Mesenteric fat pad (tissue), 1 donor: ENCODE measurements at places on chromosomes 4 and X.

DNA sequence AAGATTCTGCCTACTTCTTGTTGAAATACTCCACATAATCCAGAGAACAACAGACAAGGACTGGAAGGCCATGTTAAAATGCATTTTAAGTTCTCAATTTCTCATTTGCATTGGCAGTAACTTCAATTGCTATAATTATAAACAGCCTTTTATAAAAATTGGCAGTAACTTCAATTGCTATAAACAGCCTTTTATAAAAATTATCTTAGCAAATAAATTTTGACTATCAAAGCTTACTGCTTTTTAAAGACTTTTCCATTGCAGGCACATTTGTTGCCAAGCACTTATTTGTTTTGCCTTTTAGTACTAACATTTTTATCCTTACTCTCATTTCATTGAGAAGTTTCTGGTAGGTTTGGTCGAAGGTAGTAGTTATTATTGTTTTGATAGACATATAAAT lies 17.8 kb downstream of the SCFD2 start:
- no peak for DNase-seq

DNA sequence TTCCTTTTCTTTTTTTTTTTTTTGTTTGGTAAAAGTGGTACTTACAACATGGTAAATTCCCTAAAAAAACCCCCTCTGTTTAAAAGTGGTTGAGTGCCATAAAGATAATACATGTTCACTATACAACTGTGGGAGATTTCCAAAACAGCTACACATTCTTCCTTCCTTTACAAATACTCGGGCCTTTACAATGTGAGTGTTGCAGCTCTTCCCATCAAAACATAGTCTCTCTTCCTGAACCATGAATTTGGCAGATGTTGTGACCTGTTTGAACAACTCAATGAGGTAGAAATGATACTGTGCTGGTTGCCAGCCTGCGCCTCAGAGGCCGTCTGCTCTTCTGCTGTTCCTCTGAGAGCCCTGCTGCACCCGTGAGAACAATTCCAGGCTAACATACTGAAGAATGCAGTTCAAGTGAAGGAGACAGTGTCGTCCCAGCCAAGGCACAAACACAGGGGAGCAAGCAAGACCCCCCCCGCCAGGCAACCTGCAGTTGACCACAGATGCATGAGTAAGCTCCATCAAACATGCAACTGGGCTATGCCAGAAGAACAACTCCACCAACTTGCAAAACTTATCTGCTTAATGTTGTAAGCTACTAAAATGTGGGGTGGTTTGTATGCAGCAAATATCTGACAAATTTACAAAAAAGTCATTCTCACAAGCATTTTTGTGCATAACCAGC lies 645.0 kb downstream of the PCDH7 start:
- DNase-seq: no peak

DNA sequence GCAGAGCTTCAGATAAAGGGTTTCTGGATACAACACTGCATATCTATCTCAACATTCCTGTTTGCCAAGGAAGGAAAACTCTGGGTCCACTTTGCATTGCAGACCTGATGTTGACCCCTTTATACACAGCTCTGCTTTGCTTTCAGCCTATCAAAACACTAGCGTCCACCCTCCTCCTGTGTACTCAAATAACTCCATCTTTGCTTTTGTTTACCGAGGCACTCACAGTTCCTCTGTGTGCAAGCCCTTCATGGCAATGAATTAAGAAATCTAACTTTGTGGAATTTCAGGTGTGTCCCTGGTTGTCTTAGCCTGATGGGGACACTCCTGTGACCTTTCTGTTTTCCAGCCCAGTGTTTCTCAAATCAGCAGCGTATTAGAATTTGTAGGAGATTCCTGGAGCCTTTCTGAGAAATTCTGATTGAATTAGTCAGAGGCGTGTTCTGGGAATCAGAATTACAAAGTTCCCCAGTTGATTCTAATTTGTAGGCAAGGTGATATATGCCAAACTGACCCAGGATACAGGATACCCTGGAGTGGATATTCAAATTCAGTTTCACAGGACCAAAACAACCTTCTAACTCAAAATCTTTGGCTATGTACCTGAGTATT lies 68.6 kb downstream of the DTHD1 start:
- DNase-seq: no peak

GRCh38 chr4:94032754-94033153 lies 174.9 kb upstream of the SMARCAD1 start:
- no peak for DNase-seq

DNA sequence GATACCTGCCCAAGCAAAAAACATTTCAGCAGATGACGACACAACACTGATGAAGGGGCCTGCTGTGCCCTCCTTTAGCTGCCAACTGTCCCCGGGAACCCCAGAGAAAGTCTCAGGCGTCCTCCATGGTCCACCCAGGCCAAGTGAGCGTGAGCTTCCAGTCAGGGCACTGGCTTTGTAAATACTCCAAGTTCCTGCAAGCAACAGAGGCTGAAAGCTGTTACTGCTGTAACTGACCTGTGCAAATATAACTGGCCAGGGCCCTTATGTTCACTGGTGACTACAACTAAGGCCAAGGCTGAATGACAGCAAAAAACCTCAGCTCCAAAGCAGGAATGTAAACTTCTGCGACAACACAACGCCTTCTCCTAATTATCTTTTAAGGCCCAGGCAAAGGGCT lies 8.2 kb downstream of the WDR1 start:
- DNase-seq: no peak

GRCh38 chr4:15349531-15349935 lies 78.3 kb upstream of the C1QTNF7 start:
- no peak for DNase-seq

DNA sequence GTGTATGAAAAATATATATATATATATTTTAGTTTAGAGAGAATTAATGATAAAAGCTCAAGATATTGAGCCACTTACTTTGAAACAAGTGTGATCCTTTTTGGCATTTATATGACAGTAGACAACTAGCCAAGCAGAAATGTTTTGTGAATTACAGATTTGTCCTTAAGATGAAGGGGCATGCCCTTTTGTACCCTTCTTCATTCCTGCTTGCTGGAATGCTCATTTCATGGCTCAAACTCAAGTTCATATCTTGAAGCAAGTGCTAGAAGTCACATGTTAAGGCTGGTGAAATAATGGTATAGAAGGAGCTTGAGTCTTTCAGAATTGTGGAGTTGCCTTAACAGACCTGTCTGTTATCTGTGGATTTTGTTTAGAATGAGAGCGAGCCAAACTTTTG lies 203.0 kb downstream of the BMPR1B start:
- DNase-seq: no peak

DNA sequence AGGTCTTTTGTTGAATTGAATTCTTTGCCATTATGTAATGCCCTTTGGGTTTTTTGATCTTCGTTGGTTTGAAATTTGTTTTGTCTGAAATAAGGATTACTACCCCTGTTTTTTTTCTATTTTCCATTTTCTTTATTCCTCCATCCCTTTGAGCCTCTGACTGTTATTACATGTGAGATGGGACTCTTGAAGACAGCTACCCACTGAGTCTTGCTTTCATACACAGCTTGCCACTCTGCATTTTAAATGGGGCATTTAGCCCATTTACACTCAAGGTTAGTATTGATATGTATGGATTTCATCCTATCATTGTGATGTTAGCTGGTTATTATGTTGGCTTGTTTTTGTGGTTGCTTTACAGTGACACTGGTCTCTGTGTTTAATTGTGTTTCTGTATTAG lies 736.2 kb upstream of the GRID2 start:
- DNase-seq: no peak

DNA sequence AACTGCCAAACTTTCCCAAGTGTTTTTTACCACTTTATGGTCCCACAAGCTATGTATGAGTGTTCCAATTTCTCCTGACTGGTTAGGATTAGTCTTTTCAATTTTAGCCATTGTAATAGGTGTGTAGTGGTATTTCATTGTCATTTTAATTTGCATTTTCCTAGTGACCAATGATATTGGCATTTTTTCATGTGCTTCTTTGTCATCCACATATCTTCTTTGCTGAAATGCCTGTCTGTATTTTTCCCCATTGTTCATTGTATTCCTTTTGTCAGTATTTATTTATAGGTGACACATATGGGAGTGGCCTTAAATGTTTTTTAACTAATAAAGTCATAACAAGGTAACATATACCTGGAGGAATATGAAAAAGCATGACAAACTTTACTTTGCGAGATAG lies 9.2 kb upstream of the UBE2D3 start:
- DNase-seq: no peak

DNA sequence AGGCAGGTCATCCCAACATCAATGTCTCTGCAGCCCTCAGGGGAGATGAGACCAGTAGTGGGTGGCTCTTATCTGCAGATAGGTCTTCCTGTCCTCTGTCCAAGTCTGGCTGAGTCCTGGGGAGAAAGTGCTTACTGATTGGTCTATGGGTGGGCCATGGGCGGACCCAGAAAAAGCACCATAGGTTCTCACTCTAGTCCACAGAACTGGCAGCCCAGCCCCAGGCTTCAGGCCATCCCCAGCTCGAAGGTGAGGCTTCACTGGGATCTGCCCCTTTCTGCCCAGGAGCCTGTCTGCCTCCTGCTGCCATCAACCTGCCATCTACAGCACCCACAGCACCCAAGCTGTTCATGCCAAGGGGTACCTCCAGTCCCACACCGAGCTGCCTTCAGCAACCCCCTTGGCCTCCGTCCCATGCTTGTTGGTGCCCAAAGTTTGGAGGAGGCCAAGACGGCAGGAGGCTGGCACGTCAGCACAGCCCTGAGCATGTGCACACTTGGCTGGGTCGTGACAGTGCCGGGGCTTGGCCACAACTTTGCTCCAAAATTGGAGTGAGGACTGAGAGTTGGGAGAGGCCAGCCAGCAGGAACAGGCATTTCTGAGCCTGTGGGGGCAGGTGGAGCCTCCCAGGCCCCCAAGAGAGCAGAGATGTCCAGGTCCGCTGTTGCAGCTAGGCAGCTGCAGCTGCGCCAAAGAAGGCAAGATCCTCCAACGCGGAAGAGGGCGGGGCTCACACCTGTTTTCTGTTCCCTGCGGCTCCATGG lies 99.6 kb downstream of the IQCM start:
- DNase-seq: no peak

- DNase-seq: no peak
These were observed 250.8 kb downstream of the INPP4B start for GRCh38 chr4:142595222-142595871.

DNA sequence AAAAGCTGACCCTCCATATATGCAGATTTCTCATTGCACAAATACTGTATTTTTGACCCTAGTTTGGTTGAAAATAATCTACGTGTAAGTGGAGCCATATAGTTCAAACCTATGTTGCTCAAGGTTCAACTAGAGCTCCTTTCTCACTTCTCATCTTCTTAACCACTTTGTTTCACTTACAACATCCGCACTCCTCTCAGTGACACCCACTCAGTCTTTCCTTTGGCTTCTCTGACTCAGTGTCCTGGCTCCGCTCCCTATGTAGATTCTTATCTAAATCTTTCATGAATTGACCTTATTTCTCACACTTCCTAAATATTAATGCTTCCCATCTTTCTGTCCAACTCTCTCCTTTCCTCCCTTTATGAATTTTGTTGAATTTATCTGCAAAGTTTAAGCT lies 32.9 kb upstream of the DKK2 start:
- DNase-seq: no peak

- DNase-seq: no peak
These were observed 176.0 kb downstream of the LDB2 start for GRCh38 chr4:16722416-16722815.

GRCh38 chr4:23413631-23414030 lies 476.2 kb downstream of the PPARGC1A start:
- DNase-seq: no peak

DNA sequence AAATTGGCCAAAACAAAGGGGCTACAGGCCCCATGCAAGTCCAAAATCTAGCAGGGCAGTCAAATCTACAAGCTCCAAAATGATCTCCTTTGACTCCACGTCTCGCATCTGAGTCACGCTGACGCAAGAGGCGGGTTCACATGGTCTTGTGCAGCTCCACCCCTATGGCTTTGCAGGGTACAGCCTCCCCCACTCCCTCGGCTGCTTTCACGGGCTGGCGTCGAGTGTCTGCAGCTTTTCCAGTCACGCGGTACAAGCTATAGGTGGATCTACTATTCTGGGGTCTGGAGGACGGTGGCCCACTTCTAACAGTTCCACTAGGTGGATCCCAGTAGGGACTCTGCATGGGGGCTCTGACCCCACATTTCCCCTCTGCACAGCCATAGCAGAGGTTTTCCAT lies 99.2 kb upstream of the KCNIP4 start:
- no peak for DNase-seq

- no peak for DNase-seq
These were observed 88.6 kb upstream of the TMEM164 start for GRCh38 chrX:109914114-109914849.
